ENCODE measurements at places on chromosomes 7 and 10. TPM values are rescaled to one million over a fixed set of nuclear protein-coding genes. Genes with fewer than 3 reads are reported as not detected.

HOXA7 gene
- not detected for total RNA-seq

CLRN3 gene
- total RNA-seq = not detected

PPP1R3A gene
- total RNA-seq = not detected

PNLIPRP2 gene
- total RNA-seq = not detected

HYAL4 gene
- total RNA-seq = not detected

MORN4 gene
- total RNA-seq = 35.5 TPM

NAPEPLD gene
- 16.7 TPM for total RNA-seq

CPVL gene
- total RNA-seq = 54.6 TPM

PRSS2 gene
- total RNA-seq = not detected

TNPO3 gene
- 101 TPM for total RNA-seq

TBL2 gene
- 26.1 TPM for total RNA-seq

PRLHR gene
- total RNA-seq = 2.4 TPM

COL13A1 gene
- total RNA-seq = 2.0 TPM

SLF2 gene
- 46.5 TPM for total RNA-seq

VSTM2A gene
- 99.1 TPM for total RNA-seq

INHBA gene
- total RNA-seq = 12.6 TPM

WNT8B gene
- not detected for total RNA-seq

WEE2 gene
- under 0.01 TPM for total RNA-seq

GRM8 gene
- total RNA-seq = 2.9 TPM

GCK gene
- 6.5 TPM for total RNA-seq

DCLRE1A gene
- 16.7 TPM for total RNA-seq

AKR1C8 gene
- total RNA-seq = not detected

MDFIC gene
- 6.1 TPM for total RNA-seq

EPO gene
- not detected for total RNA-seq

ACSL5 gene
- 2.4 TPM for total RNA-seq

Measured in frontal cortex (tissue), 4 donors.